ENCODE measurements at places on chromosomes 2 and 18.

DNA sequence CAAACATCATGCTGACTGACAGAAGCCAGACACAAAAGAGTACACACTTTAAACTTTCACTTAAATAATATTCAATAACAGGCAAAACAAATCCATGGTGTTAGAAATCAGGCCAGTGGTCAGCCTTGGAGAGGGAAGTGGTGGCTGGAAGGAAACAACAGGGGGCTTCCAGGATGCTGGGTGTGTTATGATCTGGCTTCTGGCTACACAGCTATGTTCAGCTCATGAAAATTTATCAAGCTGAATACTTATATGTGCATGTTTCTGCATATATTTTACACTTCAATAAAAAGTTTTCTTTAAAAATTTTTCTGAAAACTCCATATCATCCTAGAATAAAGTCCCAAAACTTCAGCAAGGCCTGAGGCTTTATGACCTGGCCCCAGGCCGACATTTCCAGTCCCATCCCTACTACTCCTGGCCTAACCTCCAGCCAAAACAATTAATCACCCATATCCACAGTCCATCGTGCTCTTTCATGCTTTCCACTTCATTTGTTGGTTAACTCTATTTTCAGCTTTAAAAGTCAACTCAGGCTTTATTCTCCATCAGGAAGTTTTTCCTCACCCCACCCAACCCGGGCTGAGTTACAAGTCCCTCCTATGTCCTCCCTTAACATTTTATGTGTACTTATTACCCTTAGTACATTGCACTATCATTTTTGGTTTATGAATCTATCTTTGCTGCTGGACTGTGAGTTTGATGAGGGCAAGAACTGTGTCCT is 27.9 kb upstream of the SPTBN1 start:
- no peak for DNase-seq

GRCh38 chr18:70284976-70285620 is 3.7 kb upstream of the SOCS6 start:
- DNase-seq = no peak

DNA sequence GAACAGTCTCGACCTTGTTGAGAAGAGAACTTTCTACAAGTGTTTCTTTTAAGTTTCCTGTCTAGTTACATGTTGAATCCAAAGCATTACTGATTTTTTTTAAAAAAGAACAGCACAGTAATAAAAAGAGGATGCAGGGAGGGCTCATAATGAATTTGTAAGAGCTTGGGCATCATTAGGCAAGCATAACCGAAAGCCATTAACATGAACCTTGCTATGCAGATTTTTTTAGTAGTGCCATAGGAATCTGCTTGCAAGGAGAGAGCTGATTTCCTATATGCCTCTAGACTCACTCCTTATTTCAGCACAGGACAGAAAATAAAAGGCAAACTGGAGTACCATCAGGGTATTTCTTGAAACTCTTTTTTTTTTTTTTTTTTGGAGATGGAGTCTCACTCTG is 5.2 kb downstream of the LRRC30 start:
- DNase-seq = no peak

DNA sequence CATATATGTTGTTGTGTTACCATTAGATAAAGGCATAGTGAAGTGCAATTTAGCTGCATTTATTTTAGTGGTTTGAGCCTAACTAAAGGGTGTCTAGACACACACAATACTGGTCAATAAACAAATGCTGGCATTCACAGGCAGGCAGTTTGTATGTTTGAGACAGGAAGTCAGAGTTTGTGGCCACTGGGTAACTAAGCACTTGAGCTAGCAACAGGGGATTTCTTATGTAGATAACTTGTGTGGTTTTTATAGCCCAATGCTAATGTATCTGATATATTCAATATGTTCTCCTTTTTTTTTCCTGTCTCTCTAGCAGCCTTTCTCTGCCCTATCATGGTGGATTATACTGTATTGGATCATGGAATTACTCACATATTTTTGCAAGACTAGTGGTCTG is 38.1 kb downstream of the LRRTM4 start:
- no peak for DNase-seq

GRCh38 chr2:229127471-229127870 is 143.6 kb downstream of the PID1 start:
- DNase-seq = no peak

DNA sequence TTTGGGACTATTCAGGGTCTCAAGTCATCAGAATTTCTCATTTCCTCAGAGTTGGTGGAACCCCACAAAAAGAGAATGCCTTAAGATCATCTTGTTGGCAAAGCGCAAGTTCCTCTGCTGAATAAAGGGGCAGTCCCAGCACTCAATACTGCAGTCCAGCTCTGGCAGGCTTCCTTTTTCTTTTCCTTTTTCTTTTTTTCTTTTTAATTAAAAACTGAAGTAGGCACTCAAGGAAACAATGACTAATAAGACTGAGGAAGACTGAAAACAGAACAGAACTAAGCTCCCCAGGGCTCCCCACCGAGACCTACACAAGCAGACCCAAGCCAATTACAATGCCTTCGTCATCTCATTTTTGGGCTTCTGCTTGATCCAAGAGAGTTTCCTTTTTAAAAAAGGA is 82.0 kb downstream of the STK39 start:
- DNase-seq = no peak

DNA sequence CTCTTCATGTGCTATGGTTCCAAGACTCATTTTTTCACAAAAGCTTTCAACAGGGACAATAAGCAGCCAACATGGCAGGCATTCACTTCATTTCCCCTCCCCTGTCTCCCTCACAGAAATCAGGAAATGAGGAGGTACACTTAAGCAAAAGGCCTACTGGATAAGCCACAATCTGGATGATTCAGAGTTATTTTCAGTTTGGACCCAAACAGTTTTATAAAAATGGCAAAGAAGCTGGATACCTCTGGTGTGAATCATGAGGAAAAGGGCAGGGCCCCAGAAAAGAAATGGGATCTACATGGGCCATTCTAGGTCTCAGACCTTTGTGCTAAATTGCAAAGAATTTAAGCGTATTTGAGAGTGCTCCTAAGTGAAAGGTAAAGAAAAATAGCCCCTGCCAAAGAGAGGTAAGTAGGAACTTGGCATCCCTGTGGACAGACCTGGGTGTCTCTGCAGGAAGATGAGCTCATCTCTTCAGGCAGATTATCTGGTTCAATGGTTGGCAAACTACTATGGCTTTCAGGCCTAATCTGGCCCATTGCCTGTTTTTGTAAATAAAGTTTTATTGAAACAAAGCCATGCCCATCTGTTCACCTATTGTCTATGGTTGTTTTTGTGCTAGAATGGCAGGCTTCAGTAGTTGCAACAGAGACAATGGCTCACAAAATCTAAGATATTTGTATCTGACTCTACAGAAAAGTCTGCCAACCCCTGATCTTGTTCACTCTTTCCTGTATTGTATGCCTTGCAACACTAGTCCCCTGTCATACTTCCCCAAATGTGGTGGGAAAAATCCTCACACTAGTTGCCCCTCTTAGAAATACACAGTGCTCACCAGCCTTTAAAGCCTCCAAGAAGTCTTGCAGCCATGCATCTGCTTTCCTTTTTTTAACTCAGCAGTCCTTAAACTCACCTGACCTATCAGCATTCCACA is 315.0 kb downstream of the ALK start:
- DNase-seq = no peak
